ENCODE measurements at places on chromosomes 1 and 21.
A peak's percentile ranks its signal among the peaks of the same experiment; 100 is the strongest.

GRCh38 chr1:13523780-13524477, 10.1 kb upstream of the LRRC38 start:
- no peak for DNase-seq

- no peak for DNase-seq
Observed at GRCh38 chr1:20198918-20199317, 12.6 kb upstream of the PLA2G2C start.

DNA sequence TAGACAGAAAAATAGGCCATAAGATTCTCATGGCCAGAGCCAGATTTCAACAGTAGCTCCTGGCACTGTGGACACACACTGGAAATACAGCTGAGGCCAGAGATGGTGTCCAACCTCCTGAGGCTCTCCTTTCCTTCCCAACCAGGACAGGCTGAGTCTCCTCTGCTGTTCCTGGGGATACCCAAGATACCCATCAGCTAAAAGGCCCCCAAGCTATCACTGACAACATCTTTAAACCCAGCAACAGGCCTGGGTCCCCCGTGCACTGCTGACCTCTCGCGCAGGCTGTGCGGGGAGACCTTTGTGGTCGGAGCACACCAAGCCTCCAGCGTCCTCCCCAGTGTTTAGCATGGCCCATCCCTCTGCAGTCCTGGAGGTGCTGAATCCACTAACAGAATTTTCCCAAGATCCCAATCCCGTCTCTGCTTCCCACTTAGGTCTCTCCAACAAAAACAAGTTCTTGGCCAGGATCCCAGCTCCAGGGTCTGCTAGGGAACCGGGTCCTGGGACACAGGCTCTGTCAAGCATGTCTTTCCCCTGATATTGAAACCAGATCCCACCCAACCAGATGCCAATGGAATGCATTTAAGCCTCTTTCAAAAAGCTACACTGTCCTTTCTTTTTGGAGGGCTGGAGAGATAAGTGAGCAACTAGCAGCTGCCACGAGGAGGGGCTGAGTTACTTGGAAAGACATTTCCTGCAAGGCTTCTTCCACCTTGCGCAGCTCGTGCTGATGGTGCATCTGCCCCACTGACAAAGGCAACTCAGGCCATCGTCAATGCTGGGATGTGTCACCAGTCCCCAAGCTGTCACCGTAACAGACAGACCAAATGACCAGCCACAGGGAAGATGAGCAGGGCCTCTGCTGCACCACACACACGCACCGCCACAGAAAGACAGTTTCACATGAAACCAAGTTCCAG, 73.2 kb downstream of the BCAR3 start:
- peak; percentile 73 for DNase-seq

- DNase-seq = peak; percentile 73
Observed at GRCh38 chr1:110190282-110190929, 19.7 kb upstream of the KCNC4 start.

DNA sequence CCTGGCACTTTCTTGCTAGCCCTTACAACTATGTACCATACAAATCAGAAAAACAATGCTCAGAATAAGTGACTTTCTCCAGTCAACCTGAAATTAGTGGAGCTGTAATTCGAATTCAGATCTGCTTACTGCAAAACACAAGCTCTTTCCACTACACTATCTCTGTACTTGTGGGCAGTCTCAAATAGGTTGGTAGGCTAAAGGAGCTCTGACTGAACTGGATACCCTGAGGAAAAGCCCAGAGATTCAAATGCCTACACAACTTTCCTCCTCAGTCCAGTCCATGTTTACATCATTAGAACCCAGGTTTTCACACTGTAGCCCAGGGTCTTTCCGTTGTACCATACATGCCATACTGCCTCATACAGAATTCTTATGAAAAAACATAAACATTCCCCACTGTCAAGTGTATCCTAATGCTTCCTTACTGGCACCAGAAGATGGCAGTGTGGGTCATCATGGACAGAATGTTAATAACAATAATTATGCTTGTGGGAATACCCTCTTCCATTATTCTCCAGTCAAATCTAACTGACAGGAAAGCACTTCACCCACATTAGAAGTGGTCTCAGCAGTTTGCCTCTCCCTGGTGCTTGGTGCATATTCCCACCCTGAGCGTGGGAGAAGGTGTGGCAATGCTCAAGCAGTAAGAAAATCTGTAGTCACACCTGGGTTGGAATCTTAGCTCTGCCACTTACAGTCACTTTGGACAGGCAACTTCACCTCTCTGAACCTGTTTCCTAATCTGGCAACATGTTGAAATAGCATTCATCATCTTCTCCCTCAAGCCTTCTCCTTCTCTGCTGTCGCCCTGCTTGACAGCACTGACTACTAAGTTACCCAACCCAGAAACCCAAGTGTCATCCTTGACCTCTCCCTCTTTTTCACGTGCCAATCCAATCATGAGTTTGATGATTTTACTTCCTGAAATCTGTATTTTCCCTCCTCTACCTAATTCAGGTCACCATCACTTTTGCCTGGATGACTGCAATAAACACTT, 14.4 kb upstream of the ZFYVE9 start:
- DNase-seq = peak; percentile 16
